Kidney glomerular epithelial cell (primary cell): ENCODE measurements at places on chromosomes 6 and 20.

GRCh38 chr20:45377269-45377668 lies 856 bp downstream of the TP53TG5 start:
- no peak for DNase-seq

DNA sequence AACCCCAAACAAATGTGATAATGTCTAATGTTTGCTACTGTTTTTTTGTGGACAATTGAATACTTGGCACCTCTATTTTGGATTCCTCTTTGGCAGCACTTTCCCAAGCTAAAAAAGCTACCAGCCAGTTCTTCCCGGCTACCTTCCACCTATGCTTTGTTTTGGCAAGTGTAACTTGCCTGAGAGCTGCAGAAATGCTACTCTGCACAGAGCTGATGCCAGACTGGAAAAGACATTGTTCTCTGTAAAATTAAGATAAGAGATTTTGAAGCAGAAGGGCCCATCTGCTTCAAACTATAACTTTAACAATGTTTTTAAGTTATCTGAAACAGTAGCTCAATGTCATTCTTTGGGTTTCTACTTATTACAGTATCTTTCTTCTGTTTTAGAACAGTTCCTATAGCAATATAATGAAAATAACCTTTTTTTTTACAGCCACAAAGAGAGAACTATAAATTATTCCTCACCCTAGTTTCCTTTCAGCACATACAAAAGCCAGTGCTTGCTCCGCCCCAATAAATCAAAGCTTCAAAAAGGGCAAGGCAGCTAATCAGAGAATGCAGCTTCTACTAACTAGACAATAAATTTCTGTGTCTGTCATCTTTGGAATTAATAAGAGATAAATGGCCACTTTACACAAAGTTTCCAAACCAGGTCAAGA lies 183.1 kb downstream of the UBE3D start:
- no peak for DNase-seq

DNA sequence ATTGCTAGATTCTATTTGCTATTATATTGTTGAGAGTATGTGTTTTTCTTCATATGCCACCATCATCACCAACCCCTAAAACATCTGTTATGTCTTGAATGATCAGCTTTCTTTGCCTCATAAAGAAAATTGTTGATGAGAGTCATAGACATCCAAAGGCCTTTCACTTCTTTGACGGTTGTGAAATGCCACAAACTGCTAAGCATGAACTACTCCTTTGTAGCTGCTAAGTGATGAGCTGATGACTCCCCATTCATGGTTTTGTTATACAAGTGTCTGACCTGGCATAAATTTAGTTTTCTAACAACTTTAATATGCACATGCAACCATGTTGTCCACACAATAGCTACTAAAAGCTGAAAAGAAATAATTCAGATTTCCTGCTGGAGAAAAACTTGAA lies 684 bp upstream of the MED23 start:
- no peak for DNase-seq

DNA sequence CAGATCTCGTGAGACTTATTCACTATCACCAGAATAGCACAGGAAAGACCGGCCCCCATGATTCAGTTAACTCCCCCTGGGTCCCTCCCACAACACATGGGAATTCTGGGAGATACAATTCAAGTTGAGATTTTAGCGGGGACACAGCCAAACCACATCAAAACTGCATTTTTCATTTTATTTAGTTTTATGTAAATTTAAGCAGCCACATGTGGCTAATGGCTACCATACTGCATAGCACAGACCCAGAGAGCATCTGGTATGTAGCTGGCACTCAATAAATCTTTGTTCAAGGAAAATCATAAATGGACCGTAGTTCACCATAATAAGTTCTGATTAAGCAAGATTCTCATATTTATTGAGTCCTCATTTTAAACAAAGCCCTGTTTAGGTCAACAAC lies 15.3 kb downstream of the GFOD1 start:
- no peak for DNase-seq

- DNase-seq: no peak
These were observed 71.5 kb downstream of the CNKSR3 start for GRCh38 chr6:154438882-154439415.

GRCh38 chr6:116672306-116672705 lies 3.7 kb upstream of the ZUP1 start:
- no peak for DNase-seq

DNA sequence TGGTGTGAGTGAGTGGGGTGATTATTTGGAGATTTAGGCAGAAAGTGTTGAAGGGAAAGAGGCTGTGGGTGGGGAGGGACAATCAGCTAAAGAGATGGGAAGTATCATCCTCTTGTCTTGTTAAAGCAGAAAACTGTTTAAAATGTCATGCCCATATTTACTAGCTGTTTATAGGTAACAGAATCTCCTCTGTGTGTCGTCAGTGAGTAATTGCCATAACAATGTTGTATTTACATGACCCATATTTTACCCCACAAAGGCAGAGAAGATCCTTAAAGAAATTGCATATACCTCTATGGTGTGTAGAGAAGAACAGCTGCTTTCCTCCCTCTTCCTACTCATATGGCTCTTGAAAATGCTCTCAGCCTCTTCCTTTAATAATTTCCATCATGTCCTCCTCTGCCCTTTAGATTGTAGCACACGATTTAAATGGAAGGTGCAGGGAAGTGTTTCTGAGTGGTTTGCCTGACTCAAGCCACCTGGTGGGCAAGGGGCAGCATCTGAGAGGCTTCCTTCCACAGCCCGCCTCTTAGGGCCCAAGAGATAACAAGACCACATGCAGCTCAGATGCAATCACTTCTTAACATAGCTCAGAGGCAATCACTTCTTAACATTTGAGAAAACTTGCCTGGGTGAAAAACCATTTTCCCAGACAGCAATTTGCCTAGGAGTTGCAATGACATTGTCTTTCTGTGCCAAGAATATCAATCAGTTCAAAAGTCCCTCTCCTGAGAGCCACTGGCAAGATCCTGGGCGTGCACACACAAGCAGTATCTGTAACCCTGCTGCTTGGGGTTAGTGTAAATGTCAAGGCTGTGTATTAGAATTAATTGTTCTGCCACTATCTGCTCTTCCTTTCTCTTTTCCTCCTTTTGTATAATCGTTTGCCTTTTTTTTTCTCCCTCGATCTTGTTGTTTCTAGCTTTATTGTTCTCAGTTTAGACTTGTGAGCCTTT lies 44.1 kb upstream of the EDN1 start:
- no peak for DNase-seq

GRCh38 chr6:549906-550305 lies 107.0 kb downstream of the HUS1B start:
- DNase-seq: no peak

GRCh38 chr6:107561306-107561705 lies 71.4 kb downstream of the SOBP start:
- no peak for DNase-seq

DNA sequence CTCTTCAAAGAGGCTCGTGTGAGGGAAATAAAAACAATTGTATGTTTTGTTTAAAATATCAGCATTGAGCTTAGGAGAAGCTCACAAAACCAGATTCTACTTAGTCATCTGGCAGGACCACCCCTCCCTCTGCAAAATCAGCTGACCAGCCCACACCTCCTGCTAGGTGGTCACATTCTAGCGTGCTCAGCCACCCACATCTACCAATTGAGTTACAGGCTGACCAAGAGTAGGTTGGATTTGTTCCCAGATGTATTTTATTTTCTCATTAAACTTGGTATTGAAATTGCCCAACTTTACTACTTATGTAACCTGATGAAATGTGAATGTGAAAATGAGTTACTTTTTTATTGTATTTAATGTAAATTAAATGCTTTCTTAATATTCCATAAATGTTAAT lies 56.2 kb downstream of the SLC22A2 start:
- peak; percentile 19 for DNase-seq

- no peak for DNase-seq
These were observed 265.5 kb downstream of the DLL1 start for GRCh38 chr6:170025341-170025911.

GRCh38 chr6:161037873-161038228 lies 46.3 kb downstream of the MAP3K4 start:
- no peak for DNase-seq

GRCh38 chr6:25359191-25359861 lies 80.2 kb downstream of the CARMIL1 start:
- peak; percentile 68 for DNase-seq

DNA sequence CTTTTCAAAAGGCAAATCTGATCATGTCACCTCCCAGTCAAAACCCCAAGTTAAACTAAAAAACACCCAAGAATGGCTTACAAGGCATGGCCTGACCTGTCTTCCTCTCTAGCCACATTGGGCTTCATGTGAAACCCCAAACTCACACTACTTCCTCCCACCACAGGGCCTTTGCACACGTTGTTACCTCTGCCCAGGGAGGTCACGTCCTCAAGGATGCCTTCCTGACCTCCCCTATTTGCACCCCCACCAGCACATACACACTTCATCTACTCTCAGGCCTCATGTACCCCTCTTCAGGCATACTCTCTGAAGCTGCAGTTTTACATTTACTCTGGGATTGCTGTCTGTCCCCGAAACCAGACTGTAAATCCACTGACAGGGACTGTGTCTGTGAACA lies 6.1 kb downstream of the EZR start:
- no peak for DNase-seq

GRCh38 chr20:58551631-58552030 lies 36.4 kb upstream of the APCDD1L start:
- DNase-seq: no peak

GRCh38 chr6:129491436-129491835 lies 218.5 kb downstream of the ARHGAP18 start:
- peak; percentile 62 for DNase-seq

DNA sequence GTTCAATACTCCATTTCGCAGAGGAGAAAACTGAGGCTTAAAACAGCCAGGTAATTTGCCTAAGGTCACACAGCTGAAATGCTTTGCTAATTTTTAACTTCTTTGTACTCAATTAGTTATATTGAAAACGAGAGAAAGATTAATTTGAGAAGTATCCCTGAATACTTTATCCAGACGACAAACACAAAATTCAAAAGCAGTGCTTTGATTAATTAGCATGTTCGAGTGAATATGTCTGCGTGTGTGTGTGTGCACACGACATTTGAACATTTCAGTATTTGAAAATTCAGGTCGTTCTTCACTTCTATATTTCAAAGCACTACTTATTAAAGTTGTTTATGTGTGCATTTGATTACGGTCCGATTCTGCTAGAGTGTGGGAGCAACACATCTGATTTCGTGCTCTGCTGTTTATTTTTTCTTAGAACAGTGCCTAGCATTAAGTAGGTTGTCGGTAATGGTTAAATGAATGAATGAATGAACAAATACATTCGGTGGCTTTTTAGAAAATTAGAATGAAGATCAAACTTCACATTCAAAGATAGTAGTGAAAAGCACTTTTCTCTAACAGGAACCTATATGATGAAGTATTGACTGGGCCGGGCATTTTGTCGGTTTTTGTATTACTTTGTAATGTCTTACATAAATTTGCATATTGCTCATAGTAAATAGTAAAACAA lies 36.9 kb upstream of the SYNCRIP start:
- DNase-seq: no peak

- DNase-seq: no peak
These were observed 185.2 kb upstream of the TAB2 start for GRCh38 chr6:149132336-149132735.

- peak; percentile 94 for DNase-seq
These were observed 3.5 kb downstream of the SDCBP2 start for GRCh38 chr20:1325173-1326030.

DNA sequence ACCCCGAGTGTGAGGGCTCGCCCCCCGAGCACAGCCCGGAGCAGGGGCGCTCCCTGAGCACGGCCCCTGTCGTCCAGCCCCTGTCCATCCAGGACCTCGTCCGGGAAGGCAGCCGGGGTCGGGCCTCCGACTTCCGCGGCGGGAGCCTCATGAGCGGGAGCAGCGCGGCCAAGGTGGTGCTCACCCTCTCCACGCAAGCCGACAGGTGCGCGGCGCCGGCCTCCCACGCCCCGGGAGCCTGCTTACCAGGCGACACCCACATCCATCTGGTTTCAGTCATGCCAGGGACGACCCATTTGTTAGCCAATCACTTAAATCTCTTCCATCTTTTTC lies 73.5 kb upstream of the PBOV1 start:
- DNase-seq: no peak

DNA sequence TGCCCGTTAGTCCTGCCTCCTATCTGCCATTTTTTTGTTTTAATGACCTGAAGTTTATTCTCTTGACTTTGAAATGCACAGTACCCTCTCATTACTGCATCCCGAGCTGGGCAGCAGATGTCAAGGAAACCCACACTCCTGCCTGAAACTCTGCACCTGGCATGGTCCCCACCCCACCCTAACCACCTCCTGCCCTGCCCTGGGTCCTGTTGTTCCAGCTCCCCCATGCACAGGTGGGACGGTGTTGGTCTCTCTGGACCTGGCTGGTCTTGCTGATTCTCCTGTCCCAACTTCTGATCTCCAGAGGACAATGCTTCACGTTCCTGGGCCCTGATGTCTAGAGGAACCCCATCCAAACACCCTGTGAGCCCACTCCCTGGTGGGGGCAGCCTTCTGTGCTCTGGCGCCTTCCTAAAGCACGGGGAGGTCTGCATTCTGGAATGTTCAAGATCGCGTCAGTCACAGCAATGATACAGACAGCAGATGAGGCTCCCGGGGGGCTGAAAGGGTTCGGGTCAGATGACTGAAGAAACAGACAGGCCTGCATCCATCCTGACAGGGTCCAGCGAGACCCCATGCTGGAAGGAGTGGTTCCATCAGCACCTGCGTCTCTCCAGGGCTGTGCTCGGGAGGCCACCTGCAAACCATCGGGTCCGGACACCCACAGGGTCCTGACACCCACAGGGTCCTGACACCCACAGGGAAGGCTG lies 73.6 kb downstream of the ERMARD start:
- DNase-seq: no peak

DNA sequence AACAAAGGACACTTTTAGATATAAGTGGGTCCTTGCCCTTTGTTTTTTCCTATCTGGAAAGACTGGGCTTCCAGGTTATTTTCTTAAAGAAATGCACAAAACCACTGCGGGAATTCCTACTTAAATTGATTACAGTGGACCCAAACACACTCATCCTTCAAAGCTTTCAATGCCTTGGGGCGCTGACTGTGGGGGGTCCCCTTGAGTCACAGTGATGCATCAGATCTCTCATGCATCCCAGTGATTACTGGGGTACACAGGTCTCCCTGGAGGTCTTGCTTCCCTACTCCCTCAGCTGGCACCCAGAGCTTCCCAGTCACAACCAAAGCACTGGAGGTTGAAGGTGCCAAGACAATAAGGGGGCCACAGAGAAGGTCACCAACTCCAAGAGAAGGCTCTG lies 20.7 kb downstream of the ABHD12 start:
- no peak for DNase-seq

GRCh38 chr6:87656857-87657256 lies 45.2 kb downstream of the AKIRIN2 start:
- no peak for DNase-seq

DNA sequence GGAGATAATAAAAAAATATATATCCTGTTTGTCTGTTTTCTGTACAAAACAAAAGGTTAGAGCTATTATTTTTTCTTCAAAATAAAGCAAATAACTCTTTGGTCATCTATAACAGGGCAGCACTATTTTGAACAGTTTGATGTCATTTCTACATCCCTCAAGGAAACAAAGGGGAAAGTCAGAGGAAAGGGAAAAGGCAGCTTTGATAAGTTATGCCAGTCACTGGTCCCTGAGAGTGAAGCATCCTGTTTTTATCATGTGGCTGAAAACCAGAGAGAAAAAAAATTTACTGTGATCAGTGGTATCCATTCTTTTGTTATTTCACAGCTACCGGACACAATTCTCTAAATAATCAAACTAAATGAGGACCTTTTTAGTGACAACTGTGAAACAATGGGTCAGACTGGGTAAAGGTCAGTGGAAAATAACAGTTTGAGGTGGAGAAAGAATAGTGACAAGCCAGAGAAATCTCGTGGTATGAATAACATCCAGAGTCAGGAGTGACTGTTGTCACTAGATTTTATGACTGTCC lies 356.0 kb downstream of the HDGFL1 start:
- no peak for DNase-seq
